HCEC 1CT (cell line): ENCODE measurements at places on chromosomes 6 and 20.
A peak's percentile ranks its signal among the peaks of the same experiment; 100 is the strongest.

- peak; percentile 56 for DNase-seq
Observed at GRCh38 chr6:163554663-163555062, 140.1 kb downstream of the QKI start.

DNA sequence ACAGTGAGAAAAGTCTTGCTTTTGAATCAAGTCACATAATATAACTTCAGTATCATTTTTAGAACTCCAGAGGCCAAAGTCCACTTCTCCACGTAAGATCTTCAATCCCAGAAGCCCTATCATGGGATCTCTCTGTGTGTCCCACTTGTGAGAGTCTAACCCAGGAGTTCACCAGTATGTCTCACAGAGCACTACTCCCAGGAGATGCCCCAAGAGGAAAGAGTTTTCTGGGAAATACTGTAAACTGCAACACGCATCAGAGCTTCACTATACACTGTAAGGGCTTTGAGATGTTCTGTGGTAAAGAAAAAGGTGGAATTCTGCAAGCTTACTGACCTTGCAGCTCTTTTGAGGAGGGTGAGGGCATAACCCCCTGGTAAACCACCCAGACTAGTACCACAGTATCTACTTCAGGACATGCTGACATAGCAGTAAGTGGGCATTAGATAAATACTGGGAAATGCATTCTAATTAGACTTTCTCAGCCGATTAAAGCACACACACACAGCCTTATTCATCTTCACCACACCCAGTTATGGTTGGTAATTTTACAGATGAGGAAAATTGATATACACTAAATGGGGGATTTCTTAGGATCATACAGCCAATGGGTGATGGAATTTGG lies 12.3 kb downstream of the DCBLD1 start:
- no peak for DNase-seq

DNA sequence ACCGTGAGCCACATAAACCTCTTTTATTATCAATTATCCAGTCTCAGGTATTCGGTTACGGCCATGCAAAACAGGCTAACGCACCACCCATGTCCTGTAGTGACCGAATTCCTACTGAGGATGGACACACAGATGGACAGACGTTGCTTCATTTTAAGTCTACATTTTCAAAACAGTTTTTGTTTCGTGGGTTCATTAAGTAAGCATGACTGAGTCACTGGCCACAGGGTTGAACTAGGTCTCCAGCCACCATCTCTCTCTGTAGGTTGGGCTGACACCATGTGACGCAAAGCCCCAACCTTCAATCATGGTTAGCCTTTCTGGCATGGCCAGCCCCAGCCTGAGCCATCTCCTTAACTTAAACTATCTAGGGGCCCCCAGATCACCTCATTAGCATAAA lies 110.0 kb upstream of the SLC22A23 start:
- peak; percentile 81 for DNase-seq

DNA sequence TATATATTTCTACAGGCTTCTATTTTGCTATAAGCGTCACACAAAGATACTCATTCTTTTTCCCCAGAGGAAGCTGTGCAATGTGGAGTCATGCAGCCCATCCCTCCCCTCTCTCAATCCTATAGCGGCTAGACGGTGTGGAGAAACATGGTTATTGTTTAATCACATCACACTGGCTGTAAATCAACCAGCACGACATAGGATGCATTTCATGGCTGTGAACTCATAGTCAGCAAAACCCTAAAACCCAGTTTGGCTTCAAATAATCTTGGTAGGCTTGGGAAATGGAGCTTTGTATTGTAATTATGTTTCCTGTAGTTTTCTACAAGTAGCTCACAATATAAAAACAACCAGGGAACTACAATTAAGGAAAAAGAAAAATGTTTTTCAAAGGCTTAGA lies 16.8 kb downstream of the FOXC1 start:
- DNase-seq = no peak

GRCh38 chr6:13474360-13474759 lies 13.0 kb downstream of the GFOD1 start:
- no peak for DNase-seq
